ENCODE measurements at places on chromosomes 1 and 21. TPM values are rescaled to one million over a fixed set of nuclear protein-coding genes. Genes with fewer than 3 reads are reported as not detected.
A peak's percentile ranks its signal among the peaks of the same experiment; 100 is the strongest.

- DNase-seq = no peak
These were observed 338.6 kb downstream of the PAPPA2 start for GRCh38 chr1:176801514-176802020.

TRIM45 gene
- 4.8 TPM for total RNA-seq

PRKAA2 gene
- 11.6 TPM for total RNA-seq

SERINC2 gene
- 126 TPM for total RNA-seq

RUNX3 gene
- total RNA-seq = 7.9 TPM

CA6 gene
- total RNA-seq = not detected

DNA sequence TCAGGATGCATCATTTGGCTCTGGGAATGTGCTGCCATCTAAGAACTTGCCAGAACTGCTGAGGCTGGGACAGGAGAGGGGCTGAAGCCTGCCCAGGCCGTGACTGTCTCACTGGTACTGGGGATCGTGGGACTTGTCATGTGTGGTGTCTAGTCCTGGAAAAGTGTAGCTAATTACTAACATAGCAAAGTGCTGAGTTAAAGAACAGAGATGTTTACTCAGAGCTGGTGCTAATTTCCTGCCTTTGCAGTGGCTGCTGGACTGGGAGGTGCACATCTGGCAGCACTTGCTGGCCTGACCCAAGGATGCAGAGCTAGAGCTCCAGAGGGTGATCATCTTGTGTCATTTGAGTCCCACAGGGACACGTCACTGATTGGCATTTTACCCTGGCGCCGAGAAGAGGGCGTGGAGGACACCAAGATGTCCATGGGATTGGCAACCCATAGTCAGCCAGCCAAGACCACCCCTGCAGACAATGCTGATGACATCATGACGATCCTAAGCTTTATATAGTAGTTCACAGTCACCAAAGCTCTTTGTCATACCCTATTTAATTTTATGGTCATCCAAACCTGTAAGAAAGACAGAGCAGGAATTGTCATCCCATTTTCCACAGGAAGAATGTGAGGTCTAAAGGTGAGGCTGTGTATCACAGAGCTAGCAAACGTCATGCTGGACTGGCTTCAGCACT is 110.1 kb upstream of the SLC44A3 start:
- no peak for DNase-seq

OR2G6 gene
- 0.06 TPM for total RNA-seq

DNA sequence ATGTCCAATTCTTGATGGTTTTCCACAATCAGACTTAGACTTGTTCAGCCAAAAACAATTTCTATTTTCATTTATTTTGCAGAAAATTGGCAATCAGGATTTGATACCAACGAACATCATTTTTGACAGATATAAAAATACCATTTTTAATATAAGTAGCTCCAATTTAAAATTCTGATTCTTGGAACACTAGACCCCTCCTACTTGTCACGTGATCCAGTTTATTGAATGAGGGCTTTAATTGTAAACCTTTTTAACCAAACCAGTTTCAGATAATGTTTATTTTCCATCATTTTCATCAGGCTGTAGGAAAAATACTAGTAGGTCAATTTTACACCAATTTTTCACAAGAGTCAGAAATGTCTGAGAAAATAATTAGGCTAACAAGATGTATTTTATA is 607.2 kb upstream of the RGS18 start:
- DNase-seq = no peak

DNA sequence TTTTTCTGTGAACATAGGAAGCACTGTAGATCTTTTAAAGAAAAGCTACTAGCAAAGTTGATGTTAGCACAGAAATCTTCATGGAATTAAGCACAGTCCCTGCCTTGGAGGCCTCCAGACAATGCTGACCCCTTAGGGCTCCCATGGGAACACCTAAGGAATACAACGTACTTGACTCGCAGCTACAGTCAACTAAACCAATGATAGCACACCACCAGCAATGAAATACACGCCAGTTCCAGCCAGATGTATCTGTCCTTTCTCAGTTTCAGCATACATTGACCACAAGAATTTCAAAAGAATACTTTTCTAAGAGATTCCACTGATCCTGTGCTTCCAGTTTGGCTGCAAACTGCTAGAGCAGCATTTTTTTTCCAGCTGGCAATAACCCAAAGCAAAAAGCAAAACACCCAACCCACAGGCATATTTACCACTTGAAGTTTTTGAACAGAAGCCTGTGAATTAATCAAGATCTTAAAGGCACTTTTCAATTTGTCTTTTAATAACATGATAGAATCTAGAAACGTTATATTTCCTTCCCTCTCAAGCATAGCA is 42.8 kb upstream of the KRTAP11-1 start:
- DNase-seq = no peak

GRCh38 chr1:201543871-201544642 is 5.1 kb downstream of the NAV1 start:
- DNase-seq = no peak

CLCA1 gene
- total RNA-seq = not detected

DNA sequence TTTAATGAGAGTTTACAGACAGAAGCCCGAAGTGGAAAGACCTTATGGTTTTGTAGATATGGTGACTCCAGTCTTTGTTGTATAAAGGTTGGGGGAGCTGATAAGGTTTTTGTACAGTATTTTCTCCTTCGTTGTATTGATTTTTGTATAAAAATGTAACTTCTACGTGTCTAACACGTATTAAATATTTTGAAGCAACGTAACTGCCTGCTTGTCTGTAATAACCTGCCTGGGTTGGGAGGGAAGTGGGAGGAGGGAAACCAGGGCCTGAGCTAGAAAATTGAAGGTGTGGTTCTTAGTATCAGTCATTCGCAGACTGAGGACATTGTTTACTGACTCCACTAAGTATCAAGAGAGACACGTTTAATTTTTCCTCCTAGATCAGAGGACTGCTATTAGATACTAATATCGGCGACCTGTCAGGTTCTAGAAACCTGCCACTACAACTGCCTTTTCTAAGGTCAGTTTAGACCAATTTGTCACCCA is 2.2 kb downstream of the IER5 start:
- DNase-seq = no peak

GRCh38 chr21:45149021-45149420 is 74.6 kb downstream of the ADARB1 start:
- no peak for DNase-seq

KIF14 gene
- 0.19 TPM for total RNA-seq

GRCh38 chr1:116461723-116462122 is 88.7 kb downstream of the ATP1A1 start:
- no peak for DNase-seq

RBP7 gene
- 21.2 TPM for total RNA-seq

DNA sequence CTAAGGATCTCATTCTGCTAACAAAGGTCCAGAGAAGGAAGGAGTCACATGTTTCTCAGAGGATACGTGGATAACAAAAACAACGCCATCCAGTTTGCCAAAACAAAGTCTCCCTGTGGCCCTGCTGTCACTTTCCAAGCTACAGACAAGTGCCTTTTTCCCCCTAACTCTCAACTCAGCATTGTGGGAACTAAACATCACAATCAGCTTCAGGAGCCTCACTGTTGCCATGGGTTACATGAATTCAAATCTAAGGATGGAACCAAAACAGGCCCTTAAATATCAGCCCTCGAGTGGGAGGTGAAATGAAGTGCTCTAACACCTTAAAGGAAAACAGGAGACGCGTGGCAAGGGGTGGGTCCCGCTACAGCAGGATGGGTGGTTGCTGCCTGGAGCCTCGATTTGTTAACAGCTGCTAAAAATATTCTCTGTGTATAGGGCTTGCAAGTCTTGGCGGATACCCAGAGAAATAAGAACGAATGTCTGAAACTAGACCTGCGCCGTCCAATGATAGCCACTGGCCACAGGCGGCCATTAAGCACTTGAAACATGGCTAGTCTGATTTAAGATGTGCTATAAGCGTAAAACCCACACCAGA is 66.4 kb upstream of the SOD1 start:
- DNase-seq = no peak

SPRR2A gene
- total RNA-seq = 0.60 TPM

GRCh38 chr1:211559222-211560010 is 19.5 kb downstream of the SLC30A1 start:
- no peak for DNase-seq

B3GALT2 gene
- 0.25 TPM for total RNA-seq

DNA sequence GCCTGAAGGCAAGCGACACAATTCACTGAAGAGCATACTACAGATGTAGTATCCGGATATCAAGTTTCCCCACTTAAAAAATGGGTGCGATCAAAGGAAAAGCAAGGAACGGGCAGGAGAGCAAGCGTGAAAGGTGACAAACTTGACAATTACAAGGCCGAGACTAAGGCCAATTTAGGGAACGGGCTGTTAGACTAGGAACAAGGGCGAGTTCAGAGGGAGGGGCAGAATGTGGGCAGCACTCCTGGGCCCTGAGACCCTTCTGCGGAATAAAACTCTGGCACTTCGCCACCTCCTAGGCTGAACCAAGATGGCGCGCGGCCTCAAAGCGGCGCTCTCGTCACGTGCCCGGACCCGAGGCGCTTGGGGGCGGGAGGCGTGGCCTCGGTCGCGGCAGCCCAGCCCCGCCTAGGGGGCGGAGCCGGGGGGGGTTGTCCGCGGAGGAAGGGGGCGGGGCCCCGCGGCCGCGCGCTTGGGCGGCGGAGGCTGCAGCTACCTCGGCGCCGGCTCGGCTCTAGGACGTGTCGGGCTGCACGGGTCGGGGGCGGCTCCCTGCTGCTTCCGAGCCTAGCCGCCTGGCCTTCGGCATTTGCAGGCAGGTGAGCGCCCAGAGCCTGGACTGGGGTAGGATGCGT is at the start of gene PPFIA4:
PPFIA4 (plus strand) TSS at position 461 of the 635 bp plus-strand sequence. CDS start 12,518 bp downstream, outside the sequence.
- peak; percentile 94 for DNase-seq

AQP10 gene
- not detected for total RNA-seq

DNA sequence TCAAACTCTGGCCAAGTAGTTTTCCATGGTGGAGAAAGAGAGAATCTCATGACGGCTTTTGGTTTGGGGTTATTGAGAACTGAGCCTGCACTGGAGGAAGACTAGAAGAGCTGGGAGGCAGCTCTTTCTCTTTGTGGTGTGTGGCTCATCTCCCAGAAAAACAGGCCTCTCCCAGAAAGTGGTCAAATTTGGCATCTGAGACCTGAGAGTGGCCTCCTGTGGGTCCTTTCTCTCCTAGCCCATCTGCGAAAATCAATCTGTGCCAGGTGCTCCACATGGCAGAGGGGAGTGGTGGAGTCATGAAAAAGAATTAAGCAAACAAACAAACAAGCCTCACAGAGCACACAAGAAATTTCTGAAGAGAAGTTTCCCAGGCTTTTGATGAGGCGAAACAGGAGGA is 305.0 kb downstream of the ST6GALNAC3 start:
- DNase-seq = no peak

FMOD gene
- 22.3 TPM for total RNA-seq

DNA sequence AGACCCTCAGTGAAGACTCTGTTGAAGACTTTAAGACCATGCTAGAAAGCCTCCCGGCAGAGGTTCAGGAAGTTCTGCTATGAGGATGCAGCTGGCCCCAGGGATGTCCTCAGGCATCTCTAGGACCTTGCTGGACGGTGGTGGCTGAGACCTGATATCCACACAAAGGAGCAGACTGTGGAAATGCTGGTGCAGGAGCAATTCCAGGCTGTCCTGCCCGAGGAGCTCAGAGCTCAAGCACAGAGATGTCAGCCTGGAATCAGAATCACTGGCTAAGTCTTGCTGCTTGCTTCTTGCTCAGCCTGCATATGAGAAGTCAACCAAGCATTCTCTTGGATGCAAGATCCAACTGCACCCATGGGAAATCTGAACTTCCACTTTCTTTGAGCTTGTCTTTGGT is 22.0 kb upstream of the CDC42 start:
- DNase-seq = no peak

DNA sequence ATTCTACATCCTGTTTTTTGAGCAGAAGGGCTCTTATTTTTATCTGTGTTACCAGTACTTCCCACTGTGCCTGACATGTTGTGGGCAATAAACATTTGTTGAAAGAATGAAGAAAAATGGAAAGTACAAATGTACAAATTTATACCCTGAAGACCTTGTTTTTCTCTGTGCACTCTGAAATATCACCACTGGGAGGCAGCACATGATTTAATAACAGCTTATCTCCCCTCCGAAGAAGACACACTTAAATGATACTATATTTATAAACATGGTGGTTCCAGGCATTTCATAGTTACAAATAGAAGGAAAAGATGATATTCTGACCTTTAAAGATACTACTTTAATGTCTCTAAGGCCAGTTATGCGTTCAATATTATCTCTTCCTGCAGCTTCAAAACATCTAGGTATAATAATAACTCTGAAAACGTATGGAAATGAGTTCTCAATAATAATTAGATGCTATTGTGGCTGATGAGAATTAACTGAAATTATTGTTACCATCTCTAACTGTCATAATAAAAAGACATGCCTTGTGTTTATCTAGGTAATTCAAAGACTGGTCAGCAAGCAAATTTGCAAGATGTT is 12.8 kb downstream of the DYNLT5 start:
- peak; percentile 25 for DNase-seq

- DNase-seq = no peak
These were observed 62.0 kb downstream of the SLC44A5 start for GRCh38 chr1:75548721-75549480.

- no peak for DNase-seq
These were observed 67.2 kb downstream of the FAM163A start for GRCh38 chr1:179810367-179810715.

GBP2 gene
- total RNA-seq = 41.8 TPM

SAMSN1 gene
- total RNA-seq = 10.4 TPM

- no peak for DNase-seq
These were observed 116.0 kb downstream of the NOS1AP start for GRCh38 chr1:162185314-162186025.

GRCh38 chr1:177783051-177783450 is 186.8 kb downstream of the SEC16B start:
- DNase-seq = no peak

- DNase-seq = no peak
These were observed 201.0 kb downstream of the HS2ST1 start for GRCh38 chr1:87115317-87115890.

HSD3B2 gene
- not detected for total RNA-seq

DNA sequence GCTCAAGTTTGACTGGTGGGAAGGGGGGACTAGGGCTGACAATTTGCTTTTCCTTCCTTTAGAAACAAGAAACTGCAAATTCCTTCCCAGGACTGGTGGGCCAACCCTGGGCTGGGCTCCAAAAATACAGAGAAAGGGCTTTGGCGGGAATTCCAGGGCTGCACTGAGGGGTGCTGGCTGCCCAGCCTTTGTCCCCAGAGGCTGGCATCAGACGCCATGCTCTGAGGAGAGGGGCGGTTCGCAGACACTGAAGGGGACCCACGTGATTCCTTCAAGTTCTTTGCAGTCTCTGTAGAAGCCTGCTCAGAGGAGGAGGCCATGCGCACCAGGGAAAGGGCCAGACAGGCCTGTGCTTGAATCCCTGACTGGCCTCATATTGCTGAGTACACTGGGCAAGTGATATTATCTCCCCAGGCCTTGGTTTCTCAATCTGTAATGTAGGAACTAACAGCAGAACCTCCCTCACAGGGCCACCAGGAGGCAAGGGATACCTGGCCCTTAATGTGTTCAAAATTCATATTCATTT is 119.5 kb downstream of the EPHB2 start:
- peak; percentile 30 for DNase-seq
